GM04504 (cell line): ENCODE measurements at places on chromosomes 2 and 18.
A peak's percentile ranks its signal among the peaks of the same experiment; 100 is the strongest.

GRCh38 chr2:8026381-8026780 is 655.5 kb upstream of the ID2 start:
- DNase-seq = no peak

GRCh38 chr2:28592481-28592880 is 96.6 kb downstream of the PLB1 start:
- DNase-seq = no peak

DNA sequence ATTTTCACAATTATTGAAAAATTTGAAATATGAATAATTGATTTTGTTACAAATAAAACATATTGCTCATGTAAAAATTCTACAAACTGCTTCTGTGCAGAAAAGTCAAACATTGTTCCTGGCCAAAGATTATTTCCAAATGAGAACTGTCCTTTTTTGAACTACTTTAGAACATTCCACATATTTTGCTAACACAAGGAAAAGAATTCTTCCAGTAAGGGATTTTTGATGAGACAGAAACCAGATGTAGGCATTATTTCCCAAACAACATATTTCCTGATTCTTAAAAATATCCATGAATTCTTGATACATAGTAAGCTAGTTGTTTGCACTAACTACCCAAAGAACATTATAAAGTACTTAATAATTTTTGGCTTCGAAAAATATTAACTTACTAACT is 715.2 kb downstream of the CCDC85A start:
- peak; percentile 21 for DNase-seq

DNA sequence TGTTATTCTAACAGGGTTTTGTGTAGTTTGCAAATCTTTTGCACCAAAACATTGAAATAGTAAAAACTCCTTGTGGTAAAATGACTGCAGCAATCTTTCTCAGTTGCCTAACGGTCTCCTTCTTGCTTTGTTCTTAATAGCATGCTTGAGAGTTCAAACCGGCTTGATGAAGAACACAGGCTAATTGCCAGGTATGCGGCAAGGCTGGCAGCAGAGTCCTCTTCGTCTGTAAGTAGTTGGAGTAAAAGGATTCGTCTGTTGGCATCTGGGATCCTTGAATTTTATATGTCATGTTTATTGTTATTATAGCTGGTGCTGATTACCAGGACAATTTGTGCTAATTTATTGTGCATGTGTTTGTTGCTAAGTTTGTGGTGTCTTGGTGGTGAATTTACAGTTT is 138.1 kb downstream of the DTNA start:
- DNase-seq = no peak

DNA sequence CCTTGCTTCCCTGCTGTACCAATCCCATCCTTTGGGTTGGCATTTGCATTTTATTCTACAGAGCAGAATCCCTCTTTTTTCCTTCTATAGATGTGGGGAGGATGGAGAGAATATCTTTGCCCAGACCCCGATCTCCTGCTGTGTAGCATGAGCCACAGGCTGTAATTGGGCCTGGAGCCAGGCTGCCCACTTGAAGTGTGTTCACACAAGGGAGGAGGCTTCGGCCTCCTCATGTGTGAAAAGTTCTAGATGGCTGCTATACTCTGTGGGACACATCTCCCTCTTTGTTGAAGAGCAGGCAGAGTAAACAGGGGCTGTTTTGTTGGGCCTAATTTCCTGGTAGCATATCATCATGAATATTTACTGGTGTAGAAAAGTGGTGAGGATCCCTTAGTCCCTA is 126.3 kb downstream of the XRCC5 start:
- no peak for DNase-seq

DNA sequence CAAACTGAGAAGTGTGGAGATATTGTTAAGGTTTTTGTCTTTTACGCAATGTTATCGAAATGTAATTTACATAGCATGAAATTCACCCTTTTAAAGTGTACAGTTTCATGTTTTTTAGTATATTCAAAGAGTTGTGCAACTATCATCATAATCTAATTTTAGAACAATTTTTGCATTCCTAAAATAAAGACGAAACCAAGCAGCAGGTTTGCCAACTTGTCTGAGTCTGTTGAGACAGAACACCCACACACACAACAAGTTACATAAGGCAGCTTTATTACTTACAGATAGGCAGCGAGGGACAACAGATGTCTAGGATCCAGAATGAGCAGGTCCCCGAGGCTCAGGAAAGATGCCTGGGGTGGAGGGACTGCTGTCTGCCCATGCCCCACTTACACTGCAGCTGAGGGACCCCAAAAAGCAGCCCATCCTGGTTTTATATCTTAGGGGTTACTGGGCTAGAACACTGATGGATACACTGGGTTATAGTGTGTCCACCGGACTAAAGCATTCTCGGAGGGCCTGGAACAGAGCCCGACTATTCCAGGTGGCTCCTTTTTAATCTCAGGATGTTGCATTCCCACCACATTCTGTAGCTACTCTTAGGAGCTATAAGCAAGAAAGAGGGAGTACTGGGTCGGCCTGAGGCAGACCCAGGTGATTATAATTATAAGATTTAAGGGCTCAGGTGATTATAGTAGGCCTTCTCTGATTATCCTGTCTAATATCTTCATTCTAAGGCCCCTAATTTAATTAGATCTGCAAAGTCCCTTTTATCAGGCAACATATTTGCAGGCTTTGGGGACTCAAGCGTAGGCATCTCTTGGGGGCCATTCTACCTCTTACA is 150.2 kb upstream of the DOK6 start:
- DNase-seq = peak; percentile 59

DNA sequence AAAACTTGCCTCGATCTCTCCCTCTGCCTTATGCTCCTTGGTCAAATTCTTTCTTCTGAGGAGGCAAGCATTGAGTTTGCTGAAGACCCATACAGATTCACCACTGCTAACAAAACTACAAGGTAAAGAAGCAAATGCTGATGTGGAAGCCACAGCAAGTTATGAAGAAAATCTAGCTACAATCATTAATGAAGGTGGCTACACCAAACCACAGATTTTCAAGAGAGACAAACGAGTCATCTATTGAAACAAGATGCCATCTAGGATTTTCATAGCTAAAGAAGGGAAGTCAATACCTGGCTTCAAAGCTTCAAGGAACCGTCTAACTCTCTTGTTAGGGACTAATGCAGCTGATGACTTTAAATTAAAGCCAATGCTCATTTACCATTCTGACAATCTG is 203.2 kb downstream of the METTL4 start:
- no peak for DNase-seq

- DNase-seq = no peak
Observed at GRCh38 chr2:188032306-188032705, 259.4 kb upstream of the GULP1 start.

GRCh38 chr2:229257985-229258384 is 13.1 kb downstream of the PID1 start:
- DNase-seq = no peak

DNA sequence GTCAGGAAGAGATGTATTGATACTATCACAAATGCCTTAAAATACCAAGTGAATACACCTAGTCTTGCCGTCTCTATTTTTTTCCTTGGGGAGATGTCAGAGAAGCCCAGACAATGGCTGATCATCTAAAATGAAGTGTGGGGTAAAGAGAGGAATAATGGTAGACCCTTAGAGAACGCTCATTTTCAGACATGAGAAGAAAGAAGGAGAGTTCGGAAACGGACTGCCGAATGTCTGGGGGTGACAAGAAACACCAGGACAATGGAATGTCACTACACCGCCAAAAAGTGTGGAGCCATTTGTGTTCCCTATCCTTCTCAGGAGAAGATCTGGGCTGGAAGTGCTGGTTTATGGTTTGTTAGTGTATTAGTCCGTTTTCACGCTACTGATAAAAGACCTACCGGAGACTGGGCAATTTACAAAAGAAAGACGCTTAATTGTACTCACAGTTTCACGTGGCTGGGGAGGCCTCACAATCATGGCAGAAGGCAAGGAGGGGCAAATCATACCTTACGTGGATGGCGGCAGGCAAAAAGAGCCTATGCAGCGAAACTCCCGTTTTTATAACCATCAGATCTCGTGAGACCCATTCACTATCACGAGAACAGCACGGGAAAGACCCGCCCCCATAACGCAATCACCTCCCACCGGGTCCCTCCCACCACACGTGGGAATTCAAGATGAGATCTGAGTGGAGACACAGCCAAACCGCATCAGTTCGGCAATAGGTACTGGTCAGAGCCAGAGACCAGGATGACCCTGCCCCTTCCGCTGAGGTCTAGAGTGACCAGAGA is 743.7 kb downstream of the GALR1 start:
- no peak for DNase-seq

DNA sequence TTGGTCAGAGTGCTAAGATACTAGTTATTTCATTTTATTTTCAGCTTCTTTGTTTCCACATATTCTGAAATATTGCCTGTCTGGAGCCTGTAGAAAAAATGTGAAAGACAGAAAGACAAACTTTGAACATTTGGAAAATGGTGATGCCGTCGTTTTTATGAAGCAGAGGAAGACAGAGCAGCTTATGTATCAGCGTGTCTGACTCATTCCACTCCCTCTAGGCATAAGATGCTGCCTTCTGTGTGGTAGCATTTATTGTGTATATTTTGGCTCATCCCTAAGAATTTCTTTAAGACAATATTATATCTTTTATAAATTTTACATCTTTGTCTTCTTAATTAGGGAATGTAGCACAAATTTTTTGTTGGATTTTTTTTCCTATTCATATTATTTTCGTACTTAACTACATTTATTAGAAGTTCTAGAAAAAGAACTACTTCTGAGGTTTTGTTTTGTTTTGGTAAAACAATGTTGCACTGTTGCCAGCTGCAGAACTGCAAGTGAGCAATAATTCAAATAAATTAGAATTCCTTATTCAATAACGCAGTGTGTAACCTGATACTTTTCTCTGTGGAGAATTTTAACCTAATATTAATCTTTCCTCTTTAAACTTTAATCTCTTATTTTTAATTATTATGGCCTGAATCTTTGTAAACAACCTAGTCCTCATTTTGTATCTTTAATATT is 300.4 kb downstream of the ZNF407 start:
- DNase-seq = peak; percentile 10

DNA sequence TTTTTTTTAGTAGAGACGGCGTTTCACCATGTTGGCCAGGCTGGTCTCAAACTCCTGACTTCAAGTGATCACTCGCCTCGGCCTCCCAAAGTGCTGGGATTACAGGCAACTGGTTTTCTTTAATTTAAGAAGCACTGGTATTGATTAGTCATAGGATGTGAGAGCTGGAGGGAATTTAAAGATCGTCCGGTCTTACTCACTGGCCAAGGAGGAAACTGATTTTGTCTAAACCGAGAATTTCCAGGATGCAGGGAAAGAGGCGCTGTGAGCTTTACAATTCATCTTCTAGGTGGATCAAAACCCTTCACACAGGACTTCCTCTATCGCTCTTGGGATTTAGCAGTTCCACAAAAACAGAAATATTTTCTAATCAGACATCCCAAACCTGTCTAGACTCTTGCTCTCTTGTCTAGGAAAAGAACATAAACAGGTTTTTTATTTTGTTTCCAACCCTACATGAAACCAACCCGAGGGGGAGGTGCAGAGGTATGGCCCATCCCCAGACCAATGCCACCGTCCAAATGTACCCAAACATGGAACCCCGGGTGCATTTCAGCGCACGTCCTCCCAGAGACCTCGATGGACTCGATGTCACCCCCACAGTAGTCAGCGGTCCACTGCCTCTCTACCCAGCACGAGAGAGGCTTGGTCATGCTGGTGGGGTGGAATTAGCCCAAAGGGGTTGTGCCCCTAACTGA is 12.5 kb upstream of the TUBB6 start:
- DNase-seq = no peak

DNA sequence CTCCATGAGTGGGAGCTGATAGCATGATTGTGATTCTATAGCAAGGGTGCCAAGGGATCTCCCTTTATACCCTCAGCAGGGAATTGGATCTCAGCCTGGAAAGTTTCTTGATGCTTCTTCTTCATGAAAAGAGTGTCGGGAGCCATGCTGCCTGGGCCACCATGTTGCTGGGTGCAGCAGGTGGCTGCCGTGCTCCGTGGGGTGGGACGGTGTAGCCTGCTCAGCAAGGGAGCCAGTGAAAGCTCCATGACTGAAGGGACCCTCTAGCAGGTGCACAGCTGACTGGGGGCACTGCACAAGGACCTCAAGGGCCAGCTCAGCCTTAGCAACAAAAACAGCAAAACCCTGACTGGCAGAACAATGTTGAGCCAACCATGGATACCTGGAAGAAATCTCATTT is 368.9 kb upstream of the HS6ST1 start:
- DNase-seq = no peak

DNA sequence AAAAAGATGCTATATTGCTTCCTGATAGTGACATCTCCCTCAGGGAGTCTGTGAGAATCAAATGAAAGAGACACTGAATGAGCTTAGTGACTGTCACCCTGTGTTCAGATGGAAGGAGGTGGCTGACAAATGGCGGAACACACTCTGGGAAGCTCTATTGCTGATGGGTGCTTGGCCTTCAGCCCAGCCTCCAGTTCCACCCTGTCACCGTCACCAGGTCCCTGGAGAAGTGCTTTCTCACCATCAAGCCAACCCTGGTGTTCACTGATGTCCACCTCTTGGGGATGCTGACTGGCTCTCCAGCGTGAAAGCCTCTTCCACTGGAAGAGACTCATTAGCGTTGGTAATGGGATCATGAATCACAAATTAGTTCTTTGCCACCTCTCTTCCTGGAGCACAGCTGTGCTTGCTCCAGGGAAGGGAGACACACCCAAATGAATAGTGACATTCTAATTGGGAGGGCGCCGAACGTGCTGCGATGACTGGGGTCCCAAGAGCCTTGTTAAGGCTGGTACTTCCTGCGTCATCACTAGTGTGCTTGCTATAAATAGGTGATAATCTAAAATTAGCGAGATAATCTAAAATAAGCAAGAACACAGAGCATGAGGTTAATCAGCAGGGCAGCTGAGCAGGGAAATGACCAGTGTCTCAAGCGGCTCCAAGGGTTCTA is 154.0 kb downstream of the CLIP4 start:
- no peak for DNase-seq

- DNase-seq = no peak
Observed at GRCh38 chr2:65960953-65961352, 474.0 kb upstream of the MEIS1 start.

DNA sequence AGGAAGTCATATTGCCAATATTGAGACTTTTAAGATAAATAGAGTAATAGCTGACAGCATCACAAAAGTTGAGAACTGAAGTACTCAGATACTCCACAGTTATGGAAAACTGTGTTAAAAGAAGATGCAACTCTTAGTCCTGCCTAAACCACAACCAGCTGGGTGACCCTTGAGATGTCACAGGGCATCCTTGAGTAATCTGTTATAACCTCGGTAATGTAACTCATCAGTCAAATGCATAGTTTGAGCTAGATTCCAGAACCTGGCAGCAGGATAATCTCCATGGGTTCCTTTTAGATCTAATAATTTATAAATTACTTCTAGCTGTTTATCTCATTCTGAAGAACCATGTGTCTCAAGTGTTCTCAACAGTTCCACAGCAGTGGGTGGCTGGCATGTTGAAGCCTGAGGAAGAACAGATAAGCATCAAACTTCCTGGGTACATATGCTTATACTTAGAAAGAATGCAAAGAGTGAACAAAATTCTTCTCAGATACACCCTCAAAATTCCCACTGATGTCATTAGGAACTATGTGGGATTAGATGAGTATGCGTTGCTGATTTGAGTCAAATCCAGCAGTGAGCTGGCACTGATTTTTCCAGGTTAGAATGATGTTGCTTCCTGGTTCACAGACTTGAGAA is 304.1 kb upstream of the ERBB4 start:
- peak; percentile 48 for DNase-seq

GRCh38 chr18:9688036-9688741 is 19.9 kb upstream of the RAB31 start:
- no peak for DNase-seq
